CD4-positive, alpha-beta memory T cell (primary cell): ENCODE measurements at places on chromosomes 7 and 10. TPM values are rescaled to one million over a fixed set of nuclear protein-coding genes. Genes with fewer than 3 reads are reported as not detected.

Gene OPN4
- not detected for total RNA-seq

Gene TBX20
- not detected for total RNA-seq

Gene PTF1A
- total RNA-seq: not detected

Gene MMRN2
- total RNA-seq: not detected

Gene FAM204A
- 65.9 TPM for total RNA-seq

Gene SPDYE1
- total RNA-seq: 0.17 TPM

Gene TMEM213
- not detected for total RNA-seq

Gene JCAD
- not detected for total RNA-seq

Gene FAM25C
- not detected for total RNA-seq

Gene CCDC146
- total RNA-seq: 15.1 TPM

Gene PDLIM1
- total RNA-seq: 1.5 TPM

Gene LAMB4
- not detected for total RNA-seq

Gene PRKG1
- 0.20 TPM for total RNA-seq

Gene MUC12
- not detected for total RNA-seq

Gene ADCY1
- total RNA-seq: not detected

Gene SORCS3
- total RNA-seq: 0.06 TPM

Gene VAX1
- total RNA-seq: not detected

Gene TBL2
- 45.4 TPM for total RNA-seq

Gene FAM180A
- total RNA-seq: not detected

Gene SPDYE8
- not detected for total RNA-seq

Gene IFT22
- 2.6 TPM for total RNA-seq
